ENCODE measurements at places on chromosomes 2 and 18.

GRCh38 chr2:53569957-53570727, 197.5 kb upstream of the CHAC2 start:
- DNase-seq, result peak; percentile 17

GRCh38 chr2:155643056-155643775, 689.3 kb downstream of the NR4A2 start:
- no peak for DNase-seq

GRCh38 chr18:36628435-36629137, 200.2 kb downstream of the TPGS2 start:
- peak; percentile 62 for DNase-seq

GRCh38 chr2:149666809-149667320, 79.3 kb upstream of the MMADHC start:
- DNase-seq, result no peak

DNA sequence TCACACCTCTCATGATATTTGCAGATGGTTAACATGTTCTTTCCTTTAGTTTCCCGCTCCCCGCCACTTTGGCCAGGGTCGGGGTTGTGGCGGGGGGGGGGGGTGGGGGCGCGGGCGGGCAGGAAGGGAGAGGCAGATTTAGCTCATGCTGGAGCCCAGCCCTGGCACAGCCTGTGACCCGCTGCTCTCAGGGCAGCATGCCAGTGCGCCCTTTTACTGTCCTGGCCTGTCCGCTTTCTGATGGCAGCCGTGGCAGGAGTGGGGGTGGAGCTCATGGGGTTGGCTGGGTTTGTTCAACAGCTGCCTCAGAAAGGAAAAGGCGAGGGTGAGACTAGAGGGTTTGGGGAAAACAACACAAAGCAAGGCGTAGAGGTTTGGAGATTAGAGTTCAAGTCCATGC, 56.1 kb downstream of the TNP1 start:
- no peak for DNase-seq

DNA sequence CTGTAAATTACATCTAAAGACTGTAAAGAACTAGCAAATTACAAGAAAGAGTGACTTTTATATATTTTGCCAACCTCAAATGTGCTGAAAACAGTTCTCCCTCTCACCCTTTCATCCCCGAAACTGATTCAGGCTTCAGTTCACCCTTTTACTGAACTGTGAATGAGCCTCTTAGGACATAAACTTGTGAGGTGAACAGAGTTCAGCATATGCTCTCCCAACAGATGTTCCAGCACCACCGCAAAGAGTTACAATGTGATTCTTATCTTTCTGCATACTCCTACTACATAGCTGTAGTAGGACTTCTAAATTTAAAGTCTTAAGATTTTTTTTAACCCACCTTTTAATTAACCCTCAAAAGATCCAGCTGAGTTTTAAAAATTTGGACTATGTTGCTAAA, 1.2 kb upstream of the ZCCHC2 start:
- no peak for DNase-seq

GRCh38 chr2:46548103-46548486, 68.7 kb downstream of the TMEM247 start:
- DNase-seq, result no peak

DNA sequence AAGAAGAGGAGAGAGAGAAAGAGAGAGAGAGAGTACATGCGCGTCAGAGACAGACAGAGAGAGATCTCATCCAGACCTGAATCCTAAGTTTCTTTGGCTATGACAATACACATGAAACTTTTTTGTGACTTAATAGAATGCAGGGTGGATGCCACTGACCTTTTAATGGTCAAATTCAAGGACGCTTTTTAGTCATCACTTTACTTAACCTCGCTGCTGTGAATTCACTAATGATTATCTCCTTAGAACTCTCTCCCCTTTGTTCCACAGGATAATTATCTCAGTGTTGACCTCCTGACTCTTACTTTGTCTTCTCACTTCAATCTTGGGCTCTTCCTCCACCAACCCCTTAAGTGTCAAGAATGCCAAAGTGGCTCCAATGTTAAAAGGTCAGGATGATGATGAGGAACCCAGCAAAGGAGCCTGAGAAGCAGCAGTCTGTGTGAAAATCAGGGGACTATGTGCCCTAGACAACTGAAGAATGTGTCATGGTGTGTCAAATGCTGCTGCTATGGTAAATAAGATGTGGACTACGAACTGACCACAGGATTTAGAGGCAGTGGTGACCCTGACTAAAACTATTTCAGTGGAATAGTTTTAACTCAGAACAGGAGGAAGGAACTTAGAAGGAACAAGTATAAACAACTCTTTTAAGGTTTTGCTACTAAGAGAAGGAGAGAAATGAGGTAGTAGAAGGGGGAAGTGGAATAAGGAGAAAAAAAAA, 382.1 kb downstream of the ZEB2 start:
- DNase-seq, result peak; percentile 81

- DNase-seq, result no peak
Observed at GRCh38 chr2:7373156-7373555, 455.9 kb downstream of the RNF144A start.

GRCh38 chr2:222408684-222409083, 15.7 kb upstream of the SGPP2 start:
- no peak for DNase-seq

DNA sequence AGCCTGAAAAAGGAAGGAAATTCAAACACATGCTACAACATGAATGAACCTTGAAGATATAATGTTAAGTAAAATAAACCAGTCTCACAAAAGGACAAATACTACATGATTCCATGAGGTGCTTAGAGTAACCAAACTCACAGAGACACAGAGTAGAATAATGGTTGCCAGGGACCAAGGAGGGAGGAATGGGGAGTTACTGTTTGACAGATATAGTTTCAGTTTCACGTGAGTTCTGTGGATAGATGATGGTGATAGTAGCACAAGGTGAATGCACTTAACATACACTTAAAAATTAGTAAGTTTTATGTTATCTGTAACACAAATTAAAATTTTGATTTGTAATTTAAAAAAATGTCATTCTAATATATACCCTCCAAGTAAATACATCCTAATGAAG, 106.9 kb upstream of the ACVR1C start:
- DNase-seq, result no peak

Data from ELR (cell line).